ENCODE measurements at places on chromosomes 1 and 21.

GRCh38 chr1:101276818-101277217 lies 40.0 kb downstream of the S1PR1 start:
- DNase-seq: no peak

DNA sequence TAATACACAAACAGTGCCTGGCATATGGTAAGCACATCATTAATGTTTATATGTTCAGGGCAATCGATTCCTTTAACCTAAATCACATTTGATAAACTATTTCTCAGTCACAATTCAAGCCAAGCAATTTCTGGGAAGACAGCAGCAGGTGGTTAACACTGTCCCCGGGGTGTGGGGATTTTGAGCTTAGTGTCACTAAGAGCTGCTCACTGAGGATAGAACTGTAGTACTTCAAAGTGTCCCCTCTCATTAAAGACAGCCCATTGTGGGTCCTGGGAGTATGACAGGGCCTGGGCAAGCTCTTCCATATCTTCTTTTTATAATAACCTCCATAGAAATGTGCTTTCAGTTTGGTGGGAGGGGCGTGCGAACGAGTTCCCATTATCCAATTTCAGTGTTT lies 8.4 kb upstream of the GALNT2 start:
- DNase-seq: no peak

- DNase-seq: no peak
Observed at GRCh38 chr21:36628106-36628505, 70.8 kb upstream of the SIM2 start.

- DNase-seq: no peak
Observed at GRCh38 chr1:1041873-1042272, 22.0 kb downstream of the AGRN start.

DNA sequence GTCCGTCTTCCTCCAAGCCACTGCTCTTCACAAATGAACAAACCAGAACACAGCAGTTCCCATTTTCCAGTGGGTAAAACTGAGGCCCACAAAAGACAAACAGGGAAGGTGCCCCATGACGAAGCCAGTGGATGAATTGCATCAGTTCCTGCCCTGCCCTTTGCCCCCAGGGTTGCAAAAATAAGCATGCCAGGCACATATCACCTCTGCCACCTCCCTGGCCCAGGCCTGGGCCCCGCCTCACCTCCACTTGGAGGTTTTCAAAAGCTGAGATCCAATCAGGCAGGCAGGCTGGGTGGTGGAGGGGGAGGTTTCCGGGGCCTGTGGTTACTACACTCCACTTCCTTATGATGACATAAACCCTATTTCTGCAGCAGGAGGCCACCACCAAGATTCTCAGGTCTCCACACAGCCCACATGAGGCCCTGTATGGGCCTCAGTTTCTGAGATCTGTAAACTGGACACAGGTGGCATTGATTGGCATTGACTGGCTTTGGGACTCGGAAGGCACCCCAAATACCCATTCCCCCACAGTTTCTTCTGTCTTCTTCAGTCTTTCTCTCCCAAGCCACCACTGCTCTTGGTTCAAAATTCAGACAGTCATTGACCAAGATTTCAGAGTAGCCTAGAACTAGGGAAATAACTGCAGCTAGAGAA lies 4.1 kb downstream of the KIF21B start:
- peak; percentile 93 for DNase-seq

- no peak for DNase-seq
Observed at GRCh38 chr1:8122160-8122476, 96.0 kb upstream of the ERRFI1 start.

GRCh38 chr1:229623838-229624237 lies 2.1 kb downstream of the TAF5L start:
- DNase-seq: peak; percentile 24

GRCh38 chr1:67618285-67619018 lies 66.5 kb upstream of the GADD45A start:
- DNase-seq: no peak

DNA sequence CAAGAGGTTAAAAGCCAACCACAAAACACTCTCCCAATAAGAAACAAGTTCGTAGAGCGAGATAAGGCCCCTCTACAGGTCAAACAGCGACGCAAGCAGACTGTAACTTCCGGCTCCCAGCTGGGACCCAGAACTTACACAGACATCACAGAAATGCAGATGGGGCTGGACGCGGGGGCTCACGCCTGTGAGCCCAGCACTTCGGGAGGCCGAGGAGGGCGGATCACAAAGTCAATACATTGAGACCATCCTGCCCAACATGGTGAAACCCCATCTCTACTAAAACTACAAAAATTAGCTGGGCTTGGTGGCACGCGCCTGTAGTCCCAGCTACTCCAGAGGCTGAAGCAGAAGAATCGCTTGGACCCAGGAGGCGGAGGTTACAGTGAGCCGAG lies 11.1 kb downstream of the CCNL2 start:
- no peak for DNase-seq

DNA sequence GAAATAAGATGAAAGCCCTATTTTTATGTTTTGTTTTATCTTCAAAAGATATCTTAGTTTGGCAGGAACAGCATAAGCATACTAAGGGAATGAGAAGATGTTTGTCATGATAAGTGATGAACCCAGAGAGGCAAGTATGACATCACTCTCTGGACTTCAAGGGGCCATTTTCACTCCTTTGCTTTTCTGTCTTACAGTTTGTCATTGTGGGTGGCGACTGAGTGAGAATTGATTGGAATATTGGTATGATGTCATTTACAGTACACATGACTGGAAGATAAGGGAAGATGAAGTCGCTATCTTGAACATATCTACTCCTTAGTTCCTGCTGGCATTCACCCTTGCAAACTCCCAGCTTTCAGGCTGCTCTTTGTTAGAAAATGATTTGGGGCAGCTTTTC lies 258.1 kb upstream of the RAB4A start:
- DNase-seq: no peak

DNA sequence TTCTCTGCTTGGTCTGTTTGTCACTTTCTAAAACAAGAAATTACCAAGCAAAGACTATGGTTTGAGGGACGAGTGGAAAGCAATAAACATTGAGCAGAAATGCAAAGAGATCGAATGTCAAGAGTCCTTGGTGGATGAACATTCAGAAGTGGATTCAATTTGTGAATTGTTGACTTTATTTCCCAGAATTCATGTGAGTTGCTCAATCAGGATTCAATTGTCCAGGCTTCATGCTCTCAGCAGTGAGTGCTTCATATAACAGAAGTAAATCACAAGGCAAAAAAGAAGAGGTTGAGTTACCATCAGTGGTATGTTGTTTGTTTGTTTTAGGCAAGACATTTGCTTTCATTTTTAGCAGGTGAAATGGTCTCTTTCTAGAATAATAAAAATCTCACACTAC lies 31.9 kb downstream of the NGF start:
- DNase-seq: no peak

DNA sequence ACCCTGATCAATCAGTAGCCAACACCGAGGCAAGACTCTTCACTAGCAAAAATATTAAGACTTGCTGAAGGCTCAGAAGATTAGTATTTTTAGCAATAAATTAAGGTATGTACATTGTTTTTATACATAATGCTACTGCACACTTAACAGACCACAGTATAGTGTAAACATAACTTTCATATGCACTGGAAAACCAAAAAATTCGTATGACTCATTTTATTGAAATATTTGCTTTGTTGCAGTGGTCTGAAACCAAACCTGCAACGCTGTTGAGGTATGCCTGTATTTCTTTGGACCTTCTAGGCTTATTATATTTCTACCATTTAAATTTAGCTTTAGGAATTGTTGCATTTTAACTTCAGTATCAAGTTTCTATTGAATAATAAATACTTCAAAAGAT lies 65.8 kb upstream of the BCL9 start:
- no peak for DNase-seq

Measured in GM20000 (cell line).